Esophagus muscularis mucosa (tissue), 4 donors: ENCODE measurements at places on chromosomes 12 and 14. TPM values are rescaled to one million over a fixed set of nuclear protein-coding genes. Genes with fewer than 3 reads are reported as not detected.

Gene SEL1L
- total RNA-seq: 56.5 TPM

- H3K36me3 ChIP-seq: no peaks in the 10 kb centered on the region
- no peak overlapping the region for H3K27ac ChIP-seq
- no peak for DNase-seq
- peaks cover 14% of the 10 kb centered on the region for H3K4me1 ChIP-seq
- no peaks in the 10 kb centered on the region for H3K27me3 ChIP-seq
Measured at GRCh38 chr12:116096874-116097273, 180.6 kb downstream of the MED13L start.

Gene NOVA1
- total RNA-seq: 22.4 TPM

GRCh38 chr14:75769047-75769685 is 108.1 kb downstream of the TTLL5 start:
- no peaks in the 10 kb centered on the region for H3K4me1 ChIP-seq
- H3K27me3 ChIP-seq: no peaks in the 10 kb centered on the region
- H3K4me3 ChIP-seq: no peak overlapping the region
- no peaks in the 10 kb centered on the region for H3K36me3 ChIP-seq
- no peak for DNase-seq

Gene ARF6
- total RNA-seq: 66.4 TPM

Gene ART4
- 1.9 TPM for total RNA-seq

GRCh38 chr12:104624529-104624928 is 167.8 kb downstream of the CHST11 start:
- DNase-seq: no peak
- H3K4me3 ChIP-seq: no peak overlapping the region
- no peaks in the 10 kb centered on the region for H3K27me3 ChIP-seq
- H3K36me3 ChIP-seq: no peaks in the 10 kb centered on the region

GRCh38 chr14:101233021-101233366 is 328.3 kb upstream of the DIO3 start:
- no peaks in the 10 kb centered on the region for H3K4me1 ChIP-seq
- no peak overlapping the region for H3K27ac ChIP-seq
- no peak overlapping the region for H3K4me3 ChIP-seq
- no peaks in the 10 kb centered on the region for H3K27me3 ChIP-seq
- DNase-seq: no peak
